CD8-positive, alpha-beta T cell (primary cell): ENCODE measurements at places on chromosomes 7 and 10.

GRCh38 chr10:117364110-117364960 is 10.9 kb downstream of the PDZD8 start:
- no peak for DNase-seq

- no peak for DNase-seq
These were observed 119.3 kb downstream of the BBS9 start for GRCh38 chr7:33248671-33249070.

DNA sequence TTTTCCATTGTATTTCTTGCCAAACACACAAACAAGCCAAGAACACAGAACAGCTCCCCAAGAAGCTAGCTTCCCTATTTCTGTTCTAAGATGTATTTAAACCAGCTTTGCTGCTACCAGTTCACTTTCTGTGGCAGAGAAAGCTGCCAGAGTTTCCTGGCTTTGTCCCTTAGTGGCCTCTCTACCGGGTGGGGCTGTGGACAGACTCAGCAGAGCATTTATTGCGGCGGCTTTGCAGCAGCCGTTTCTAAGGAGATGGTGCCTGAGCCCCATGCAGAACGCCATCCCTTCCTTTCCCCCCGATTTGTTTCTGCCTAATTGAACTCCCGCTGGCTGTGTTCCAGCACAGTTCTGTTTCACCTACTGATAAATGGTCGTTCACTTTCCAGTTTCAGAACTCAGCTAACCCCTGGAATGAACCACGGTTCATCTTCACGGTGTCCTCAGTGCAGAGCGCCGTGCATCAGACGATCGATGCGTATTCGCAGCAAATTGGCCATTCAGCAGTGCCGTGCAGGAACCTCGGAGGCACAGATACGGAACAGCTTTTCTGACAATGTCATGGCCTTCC is 33.8 kb upstream of the SFMBT2 start:
- DNase-seq: no peak

DNA sequence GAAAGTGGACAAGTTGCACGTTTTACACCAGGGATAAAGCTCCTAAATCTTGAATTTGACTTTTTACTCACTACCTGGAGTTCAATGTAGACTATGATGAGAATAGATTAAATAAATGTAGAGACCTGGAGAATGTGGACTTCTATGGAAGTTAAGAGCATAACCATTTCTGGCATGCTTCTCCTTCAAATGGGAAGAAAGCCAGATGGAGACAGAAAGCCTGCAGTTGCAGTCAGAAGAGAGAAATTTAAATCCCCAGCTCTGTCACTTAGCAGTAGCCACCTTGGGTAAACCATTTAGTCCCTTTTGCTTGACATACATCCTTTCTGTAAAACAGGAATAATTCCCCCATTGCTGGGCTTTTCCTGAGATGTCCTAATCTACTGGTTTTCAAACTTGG is 355.3 kb upstream of the AUTS2 start:
- DNase-seq: no peak

DNA sequence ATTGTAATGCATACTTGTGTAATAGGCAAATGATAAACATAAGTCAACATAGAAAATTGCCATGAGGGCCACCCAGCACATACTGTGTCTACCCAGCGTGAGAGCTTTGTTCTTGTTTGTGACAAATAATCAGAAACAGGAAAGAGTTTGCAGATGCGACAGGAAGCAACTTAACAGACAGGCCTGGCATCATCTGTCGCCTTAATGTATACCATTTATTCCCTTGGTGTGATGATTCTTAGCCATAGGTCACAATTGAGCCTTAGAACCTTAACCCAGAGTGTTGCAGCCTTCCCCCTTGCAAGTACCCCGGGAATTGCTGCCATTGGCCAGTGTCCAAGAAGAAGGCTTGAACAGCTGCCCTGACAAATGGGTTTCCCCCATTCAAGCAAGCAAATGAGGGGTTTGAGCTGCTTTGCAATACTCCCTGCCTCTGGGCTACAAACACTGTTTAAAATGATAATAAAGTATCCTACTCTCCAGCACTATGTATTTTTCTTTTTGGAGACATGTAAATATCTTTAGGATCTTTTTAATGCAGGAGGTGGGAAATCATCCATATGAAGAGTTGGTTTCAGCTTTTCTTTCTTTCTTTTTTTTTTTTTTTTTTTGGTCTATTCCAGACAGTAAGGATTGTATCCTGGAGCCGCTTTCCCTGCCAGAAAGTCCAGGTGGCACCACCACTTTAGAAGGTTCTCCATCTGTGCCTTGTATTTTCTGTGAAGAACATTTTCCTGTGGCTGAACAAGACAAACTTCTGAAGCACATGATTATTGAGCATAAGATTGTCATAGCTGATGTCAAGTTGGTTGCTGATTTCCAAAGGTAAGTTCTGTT is 80.0 kb downstream of the ZNF277 start:
- DNase-seq: no peak

GRCh38 chr7:7793921-7794320 is 75.5 kb upstream of the RPA3 start:
- DNase-seq: no peak

- DNase-seq: no peak
These were observed 3.9 kb downstream of the C10orf62 start for GRCh38 chr10:97593421-97593820.

- no peak for DNase-seq
These were observed 260.9 kb downstream of the ADARB2 start for GRCh38 chr10:1476455-1476803.

- no peak for DNase-seq
These were observed 311.8 kb upstream of the IMMP2L start for GRCh38 chr7:111873963-111874690.
